ENCODE measurements at places on chromosomes 4 and X.

DNA sequence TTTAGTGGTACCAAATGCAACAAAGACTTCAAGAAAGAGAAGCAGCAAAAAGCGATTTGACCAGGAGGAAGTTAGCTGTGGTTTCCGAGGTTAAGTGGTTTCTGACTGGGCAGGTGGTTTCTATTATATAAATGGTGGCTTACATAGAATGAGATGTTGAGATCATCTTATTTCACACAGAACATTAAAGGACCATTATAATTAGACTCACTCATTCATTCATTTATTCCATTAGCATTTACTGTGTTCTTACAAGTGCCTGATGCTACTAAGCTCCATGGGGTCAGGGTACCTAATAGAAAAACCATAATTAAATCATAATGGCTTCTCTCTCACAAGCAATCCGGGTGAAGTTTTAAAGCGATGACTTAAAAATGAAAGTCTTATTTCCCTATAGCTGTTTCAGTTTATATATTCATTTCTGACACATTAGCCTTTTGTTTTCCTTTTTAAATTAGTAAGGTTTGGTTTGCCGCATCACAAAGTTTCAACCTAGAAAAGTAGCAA, 10.6 kb downstream of the TSPAN6 start:
- DNase-seq: peak; percentile 74

- no peak for DNase-seq
These were observed 96.0 kb downstream of the EFHC2 start for GRCh38 chrX:44247468-44247867.

DNA sequence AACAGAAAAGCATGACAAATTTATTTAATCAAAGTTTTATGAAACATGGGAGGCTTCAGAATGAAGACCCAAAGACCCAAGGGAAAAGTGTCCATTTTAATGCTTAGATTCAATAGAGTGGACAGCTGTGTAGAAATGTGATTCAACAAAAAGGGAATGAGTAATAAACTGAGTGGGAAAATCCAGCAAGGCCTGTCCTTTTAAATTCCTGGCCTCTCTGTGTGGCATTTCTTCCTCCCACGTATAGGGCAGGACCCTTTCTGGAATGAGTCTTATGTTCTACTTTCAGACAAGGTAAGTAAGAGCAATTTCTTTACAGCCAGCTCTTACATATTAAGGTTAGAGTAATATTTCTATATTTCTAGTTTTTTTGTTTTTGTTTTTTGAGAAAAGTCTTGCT, 14.5 kb downstream of the AASDH start:
- no peak for DNase-seq

DNA sequence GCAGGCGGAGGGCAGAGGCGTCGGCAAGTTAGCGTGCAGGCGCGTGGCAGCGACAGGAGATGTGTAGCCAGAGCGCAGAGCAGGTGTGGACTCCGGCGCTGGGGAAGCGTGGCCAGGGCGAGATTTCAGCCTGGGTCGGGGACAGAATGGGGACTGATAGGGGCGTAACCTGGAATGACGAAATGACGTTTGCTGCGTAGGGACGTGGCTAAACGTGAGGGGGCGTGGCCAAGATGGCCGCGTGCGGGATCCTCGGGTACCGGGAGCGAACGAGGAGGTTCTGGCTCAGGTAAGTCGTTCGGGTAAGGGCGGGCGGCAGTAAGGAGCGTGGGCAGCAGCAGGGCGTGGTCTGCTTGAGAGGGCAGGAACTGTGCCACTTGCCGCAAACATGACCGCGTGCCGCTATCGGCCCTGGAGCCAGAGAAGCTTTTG, 10.9 kb upstream of the CLTRN start:
- DNase-seq: peak; percentile 91

DNA sequence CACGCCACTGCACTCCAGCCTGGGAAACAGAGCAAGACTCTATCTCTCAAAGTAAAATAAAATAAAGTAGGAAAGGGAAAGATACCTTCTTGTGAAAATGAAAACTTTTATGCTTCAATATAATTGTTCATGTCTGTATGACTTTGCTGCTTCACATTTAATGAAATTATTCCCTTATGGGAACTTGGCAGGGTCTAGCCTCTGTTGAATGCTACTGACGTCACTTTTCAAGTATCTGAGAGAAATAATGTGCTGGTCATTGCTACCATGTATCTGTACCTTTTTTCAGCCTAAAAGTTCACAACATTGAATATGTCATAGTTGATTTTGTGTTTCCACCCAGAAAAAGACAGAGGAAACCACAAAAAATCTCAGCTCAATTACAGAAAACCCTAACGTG, 65.2 kb downstream of the PRDM5 start:
- no peak for DNase-seq

GRCh38 chr4:152220201-152220666, 315.7 kb downstream of the FBXW7 start:
- peak; percentile 43 for DNase-seq

- DNase-seq: no peak
These were observed 12.8 kb upstream of the NAT8L start for GRCh38 chr4:2046031-2046961.

- no peak for DNase-seq
These were observed 1.2 kb upstream of the LETM1 start for GRCh38 chr4:1856943-1857699.

Measured in activated CD4-positive, alpha-beta T cell treated with anti-CD3 and anti-CD28 coated beads, Interleukin-2, Interleukin-6, amounts not matched to agents 100 ng/mL and 50 ng/mL, durations not matched to agents 16 hours and 8 hours (primary cell).